ENCODE measurements at places on chromosomes 3 and 15.
A peak's percentile ranks its signal among the peaks of the same experiment; 100 is the strongest.

- DNase-seq, result no peak
Observed at GRCh38 chr15:32861761-32862160, 144.0 kb downstream of the GREM1 start.

- peak; percentile 24 for DNase-seq
Observed at GRCh38 chr3:19866751-19867347, 67.2 kb downstream of the EFHB start.

DNA sequence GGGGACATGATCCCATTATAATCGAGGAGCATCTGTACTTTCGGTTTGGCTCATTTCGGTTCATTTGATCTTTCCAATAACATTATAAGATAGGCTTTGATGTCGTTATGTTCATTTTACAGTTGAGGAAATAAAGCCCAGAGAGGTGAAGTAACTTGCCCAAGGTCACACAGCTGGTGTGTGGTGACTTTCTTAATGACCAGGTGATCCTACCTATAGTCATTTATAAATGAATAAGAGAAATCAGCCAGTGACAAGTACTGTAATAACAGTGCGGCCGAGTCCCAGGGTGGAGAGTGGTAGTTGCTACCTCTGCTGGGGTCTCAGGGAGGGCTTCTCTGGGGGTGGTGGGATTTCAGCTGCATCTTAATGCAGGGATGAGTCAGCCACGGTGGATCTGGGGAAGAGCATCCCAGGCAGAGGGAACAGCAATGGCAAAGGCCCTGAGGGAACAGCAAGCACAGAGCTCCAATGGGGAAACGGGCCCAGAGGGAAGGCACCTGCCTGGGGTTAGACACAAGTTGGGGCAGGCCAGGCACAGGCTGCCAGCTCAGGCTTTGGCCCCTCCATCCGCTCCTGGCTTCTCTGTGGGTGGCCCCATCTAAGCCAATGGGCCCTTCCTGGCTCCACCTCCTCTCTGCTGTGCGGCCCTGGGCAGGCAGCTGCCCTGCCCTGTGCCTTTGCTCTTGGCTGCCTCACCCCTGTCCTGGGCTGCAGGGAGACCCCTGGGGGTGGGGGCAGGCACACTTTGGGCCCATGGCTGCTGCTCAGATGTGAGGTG lies 1.1 kb upstream of the FBLN2 start:
- no peak for DNase-seq

DNA sequence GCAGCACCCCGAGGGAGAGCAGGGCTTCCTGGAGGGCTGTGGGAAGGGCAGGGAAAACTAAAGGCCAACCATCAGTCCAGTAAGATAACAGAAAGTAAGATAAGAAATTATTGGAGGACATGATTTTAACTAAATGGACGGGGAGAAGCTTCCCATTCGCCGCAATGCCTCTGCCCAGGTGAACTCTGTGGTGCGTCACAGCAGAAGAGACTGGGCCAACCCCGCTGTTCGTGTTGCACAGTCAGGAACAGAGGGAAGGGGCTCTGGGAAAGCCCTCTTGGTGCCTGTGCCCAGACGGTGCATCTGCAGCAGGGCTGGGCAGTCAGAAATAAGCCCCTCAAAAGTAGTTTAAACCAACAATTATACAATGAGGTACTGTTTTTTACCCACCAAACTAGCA lies 284.1 kb downstream of the OCA2 start:
- no peak for DNase-seq

DNA sequence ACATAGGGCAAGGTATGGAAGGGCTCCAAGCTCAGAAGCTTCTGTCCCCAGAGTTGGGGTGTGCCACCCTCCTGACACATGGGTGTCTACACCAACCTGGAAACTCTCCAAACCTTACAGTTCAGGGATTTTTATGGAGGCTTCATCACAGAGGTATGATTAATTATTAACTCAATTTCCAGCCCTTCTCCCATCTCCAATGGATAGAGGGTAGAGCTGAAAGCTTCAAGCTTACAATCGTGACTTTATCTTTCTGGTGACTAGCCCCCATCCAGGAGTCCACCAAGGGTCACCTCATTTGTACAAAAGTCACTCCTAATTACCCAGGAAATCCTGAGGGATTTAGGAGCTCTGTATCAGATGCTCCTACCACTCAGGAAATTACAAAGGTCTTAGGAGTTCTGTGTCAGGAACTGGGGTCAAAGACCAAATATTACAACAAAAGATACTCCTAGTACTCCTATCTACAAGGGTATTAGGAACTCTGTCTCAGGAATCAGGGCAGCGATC lies 62.7 kb downstream of the TFDP2 start:
- DNase-seq, result no peak

GRCh38 chr3:66464512-66464894 lies 36.3 kb downstream of the LRIG1 start:
- no peak for DNase-seq

GRCh38 chr3:89635137-89635536 lies 527.7 kb downstream of the EPHA3 start:
- DNase-seq, result no peak

DNA sequence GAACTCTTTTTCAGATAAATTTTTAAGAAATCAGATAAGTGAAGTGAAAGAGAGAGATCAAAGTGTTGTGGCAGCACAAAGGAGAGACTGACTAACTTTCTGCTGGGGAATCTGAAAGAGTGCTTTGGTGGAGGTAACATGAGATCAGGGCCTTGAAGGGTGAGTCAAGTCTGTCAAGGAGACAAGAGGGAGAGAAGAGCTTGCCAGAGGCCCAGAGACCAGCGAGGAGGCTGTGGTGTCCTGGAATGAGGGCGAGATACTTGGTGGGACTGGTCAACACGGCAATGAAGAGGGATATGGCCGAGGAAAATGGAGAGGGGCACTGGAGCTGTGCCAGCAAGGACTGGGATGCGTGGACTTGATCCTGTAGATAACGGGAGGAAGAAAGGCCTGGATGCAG lies 4.6 kb downstream of the TADA3 start:
- DNase-seq, result no peak

GRCh38 chr15:80953953-80954778 lies 35.5 kb downstream of the MESD start:
- no peak for DNase-seq

DNA sequence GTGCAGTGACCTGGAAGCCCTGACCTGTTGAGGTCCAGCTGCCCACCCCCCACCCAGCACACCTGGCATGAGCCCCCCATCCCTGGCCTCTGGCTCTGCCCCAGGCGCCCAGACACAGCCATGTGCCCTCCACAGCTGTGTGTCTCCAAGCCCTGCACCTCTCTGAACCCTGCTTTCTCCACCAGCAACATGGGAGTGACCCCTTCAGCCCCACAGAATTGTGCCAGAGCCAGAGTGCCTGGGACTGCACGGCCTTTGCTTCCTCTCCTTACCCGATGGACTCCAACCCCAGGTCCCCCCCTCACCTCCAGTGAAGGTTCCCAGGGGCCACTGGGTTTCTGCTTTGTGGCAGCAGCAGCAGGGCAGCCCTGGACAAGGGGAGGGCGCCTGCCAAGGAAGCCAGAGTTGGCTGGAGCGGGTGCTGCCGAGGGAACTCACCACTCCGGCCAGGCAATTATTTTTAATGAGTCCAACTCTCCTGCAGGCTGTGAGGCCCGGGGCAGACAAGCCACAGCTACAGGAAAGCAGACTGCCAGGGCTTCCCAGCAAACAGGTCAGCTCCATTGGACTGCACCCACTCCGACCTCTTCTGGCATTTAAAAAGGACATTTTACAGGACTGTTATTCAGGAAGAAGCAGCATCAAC lies 24.1 kb downstream of the PRR20G start:
- DNase-seq, result no peak

DNA sequence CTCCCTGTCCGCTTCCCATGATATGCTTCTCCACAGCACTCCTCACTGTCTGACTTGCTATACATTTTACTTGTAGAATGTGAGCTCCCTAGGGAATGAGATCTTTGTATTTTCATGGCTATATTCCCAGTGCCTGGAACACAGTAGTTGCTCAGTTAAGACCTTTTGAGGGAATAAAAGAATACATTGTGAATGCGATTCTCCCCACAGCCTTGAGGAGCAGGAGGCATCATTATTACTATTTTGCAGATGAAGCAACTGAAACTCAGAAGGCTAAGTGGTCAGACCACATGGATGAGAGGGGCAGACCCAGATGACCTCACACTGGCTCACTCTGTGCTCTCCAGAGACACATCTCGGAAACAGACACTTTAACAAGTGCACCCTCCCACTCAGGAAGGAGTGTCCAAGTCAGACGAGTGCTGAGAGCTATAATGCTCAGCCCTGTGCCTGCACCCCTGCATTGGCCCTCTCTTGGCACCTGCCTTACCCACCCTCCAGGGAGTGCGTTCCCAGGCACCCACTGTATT lies 46.8 kb downstream of the SST start:
- no peak for DNase-seq

DNA sequence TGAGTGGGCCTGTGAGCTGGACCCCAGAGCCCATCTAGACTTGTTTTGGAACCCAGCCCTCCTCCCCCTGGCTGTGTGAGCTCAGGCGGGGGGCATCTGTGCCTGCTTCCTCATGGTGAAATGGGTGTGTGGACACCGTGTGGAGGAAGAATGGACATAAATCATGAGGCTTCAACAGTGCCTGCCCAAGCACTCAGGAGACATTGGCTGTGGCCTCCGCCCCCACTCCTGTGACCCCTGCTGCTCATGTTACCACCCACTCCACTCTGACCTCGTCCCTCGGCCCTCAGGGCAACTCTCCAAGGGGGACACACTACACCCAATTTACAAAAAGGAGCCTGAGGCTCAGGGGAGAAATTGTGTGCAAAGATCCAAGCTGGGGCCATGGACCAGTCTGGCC lies 16.6 kb downstream of the TPRA1 start:
- DNase-seq, result no peak

DNA sequence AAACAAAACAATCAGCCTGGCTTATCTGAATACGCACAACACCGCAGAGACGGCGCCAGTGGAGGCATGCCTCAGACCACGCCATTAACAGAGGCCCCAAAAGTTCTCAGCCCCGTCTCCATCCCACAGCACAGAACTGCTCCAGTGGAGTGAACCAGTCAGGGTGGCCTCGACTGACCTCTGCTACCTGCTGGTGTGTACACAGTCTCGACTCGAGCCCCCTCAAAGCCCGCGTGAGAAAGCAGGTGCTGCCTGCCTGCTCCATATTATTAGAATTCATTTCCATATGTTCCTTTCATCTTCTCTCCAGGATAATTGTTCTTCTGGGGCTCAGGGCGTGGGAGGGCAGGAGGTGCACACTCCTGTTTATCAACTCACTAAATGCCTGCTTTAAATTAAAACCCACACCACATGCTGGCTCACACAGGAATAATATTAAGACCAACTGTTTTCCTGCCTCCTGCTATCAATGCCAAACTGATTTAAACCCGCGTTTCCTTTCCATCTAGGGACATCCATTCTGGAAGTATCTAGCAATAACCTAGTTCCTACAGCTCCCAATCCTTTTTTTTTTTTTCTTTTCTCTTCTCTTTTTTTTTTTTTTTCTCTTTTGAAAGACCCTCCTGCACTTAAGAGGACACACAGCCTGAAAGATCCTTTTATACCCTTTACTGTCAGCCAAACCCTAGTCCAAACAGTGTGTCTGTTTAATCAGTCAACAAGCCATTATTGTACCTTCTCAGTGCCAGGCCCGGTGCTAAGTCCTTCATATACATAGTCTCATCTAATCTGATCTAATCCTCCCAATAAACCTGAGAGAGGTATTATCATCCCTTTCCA lies 101.2 kb downstream of the TLE3 start:
- DNase-seq, result no peak

DNA sequence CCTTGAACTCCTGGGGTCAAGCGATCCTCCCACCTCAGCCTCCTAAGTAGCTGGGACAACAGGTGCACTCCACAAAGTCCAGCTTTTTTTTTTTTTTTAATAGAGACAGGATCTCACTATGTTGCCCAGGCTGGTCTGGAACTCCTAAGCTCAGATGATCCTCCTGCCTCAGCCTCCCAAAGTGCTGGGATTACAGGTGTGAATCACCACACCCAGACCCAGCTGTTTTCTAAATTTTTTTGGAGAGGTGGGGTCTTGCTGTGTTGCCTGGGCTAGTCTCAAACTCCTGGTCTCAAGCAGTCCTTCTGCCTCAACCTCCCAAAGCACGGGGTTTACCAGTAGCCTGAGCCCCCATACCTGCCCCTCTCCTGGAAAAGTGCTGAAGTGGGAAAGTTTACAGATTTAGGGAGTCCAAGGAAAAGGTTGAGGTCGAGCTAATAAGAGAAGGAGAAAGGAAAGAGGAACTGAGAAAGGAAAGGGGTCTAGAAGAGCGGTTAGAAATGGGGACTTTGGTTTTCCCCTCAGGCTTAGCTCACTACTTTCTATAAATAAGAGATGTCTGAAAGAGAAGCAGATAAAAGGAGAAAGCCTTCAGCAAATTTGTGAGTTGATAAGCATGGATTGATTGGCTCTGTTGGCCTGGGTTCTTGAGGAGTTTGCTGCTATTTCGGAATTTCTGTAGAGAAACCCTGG lies 23.6 kb downstream of the UBE2E1 start:
- DNase-seq, result no peak

DNA sequence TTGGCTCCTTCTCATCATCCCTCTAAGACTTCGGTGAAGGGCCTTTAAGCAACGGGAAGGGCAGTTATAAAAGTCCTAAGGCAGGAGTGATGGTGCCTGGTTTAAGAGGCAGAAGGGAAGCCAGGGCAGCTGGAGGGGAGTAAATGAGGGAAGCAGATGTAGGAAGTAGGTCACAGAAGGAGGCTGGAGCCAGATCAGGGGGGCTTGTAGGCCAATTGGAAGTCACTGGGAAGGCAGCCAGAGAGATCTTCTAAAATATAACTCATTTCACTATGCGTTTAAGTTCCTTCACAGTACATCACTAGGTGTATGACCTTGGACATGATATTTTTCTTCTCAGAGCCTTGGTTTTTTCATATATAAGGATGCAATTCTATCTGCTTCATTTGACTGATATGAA lies 94.7 kb downstream of the MYH15 start:
- DNase-seq, result no peak

DNA sequence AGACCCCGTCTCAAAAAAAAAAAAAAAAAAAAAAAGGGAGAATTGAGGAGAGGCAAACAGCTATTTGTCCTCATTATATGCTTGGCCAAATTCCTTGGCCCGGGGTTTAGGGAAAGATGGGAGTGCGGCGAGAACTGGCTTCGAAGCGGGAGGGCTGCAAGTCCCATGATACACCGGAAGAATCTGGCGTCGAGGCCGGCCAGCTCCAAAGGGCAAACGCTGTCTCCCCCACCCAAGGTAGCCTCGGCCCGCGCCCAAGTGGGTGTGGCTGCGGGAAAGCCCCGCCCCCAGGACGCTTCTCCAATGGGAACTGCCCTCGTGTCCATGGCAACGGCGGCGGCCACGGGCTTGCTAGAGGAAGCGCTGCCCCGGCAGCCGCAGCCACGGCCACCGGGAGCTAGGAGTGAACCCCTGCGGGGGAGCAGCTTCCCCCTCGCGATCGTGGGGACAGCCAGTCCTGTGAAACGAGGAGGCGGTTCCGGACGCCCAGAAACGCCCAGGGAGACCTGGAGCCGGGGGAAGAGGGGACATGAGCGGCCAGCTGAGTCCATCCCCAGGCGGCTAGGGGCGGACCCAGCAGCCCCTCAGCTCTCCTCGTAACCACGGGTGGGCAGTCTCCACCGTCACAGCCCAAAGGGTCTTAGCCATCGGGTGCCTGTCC lies at the start of gene TTLL13:
Gene TTLL13 (plus strand): TSS at position 354 of the 661 bp plus-strand sequence. CDS start 1,075 bp downstream, outside the sequence.
- peak; percentile 76 for DNase-seq

GRCh38 chr3:16053794-16054193 lies 120.7 kb upstream of the GALNT15 start:
- DNase-seq, result no peak
